ENCODE measurements at places on chromosomes 12 and 14.

GRCh38 chr12:84757978-84758377 is 154.6 kb downstream of the SLC6A15 start:
- DNase-seq: no peak

GRCh38 chr12:28130234-28130624 is 60.0 kb upstream of the CCDC91 start:
- no peak for DNase-seq

GRCh38 chr14:53603994-53604393 is 352.6 kb downstream of the BMP4 start:
- no peak for DNase-seq

DNA sequence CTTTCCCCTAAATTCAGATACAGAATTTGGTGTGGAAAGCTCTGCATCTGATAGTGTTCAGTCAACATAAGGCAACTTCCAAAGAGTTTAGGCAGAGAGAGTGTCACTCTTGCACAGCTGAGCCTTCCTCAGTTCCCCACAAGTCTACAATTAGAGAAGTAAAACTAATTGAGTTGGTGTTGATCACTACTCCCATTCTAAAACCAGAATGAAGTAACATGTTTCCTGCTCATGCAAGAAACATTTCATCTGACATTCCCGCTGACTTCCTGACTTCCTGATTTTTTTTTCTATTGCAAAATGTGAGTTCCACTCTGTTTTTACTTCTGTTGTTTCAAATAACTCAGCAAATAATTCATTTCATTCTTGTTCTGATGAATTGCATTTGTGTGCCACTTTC is 271.0 kb downstream of the ALG10B start:
- no peak for DNase-seq

DNA sequence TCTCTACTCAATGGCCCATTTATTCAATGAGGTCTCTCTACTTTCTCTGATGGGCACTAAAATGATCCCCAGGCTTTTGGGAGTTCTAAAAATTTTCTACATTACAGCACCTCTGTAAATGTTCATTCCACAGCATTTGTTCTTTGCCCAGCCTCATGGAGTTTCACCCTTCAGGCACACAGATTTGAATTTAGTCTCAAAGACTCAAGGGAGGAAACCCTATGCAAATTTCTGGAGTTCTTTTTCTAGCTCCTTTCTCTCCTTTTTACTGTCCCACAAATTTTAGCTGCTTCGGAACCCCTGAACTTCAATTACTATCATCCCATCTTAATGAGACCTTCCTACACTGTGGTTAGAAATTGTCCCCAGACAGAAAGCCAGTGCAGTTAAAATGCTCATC is 17.5 kb upstream of the RAB21 start:
- no peak for DNase-seq

DNA sequence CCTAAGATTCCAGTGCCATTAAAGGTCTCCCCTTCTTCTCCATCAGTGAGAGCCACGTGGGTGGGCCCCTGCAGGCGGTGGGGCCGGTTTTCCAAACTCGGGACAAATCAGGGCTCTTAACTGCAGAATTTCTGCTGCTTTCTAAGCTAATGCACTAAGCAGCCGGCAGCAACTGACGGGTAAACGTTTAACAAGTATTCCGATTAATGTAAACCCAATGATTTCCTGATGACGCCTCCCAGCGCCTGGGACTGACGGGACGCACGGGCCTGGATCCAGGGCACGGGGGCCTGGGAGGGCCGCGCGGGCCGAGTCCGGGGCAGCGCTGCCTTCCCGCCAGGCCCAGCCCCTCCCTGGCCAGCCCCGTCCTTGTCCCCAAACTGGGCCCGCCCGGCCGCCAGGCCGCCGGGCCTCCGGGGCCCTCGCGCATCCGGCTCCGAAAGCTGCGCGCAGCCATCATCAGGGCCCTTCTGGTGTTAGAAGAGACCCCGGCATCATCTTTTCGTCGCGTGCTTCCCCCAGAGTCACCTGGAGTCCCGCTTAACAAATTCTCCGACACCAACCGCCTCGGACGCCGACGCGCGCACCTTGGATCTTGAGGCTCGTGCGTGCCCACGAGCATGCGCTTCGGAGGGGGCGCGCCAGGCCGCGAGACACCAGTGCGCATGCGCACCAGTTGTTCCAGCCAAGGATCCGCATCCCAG is at the start of gene MLH3:
MLH3 (minus strand) TSS at position 616 of the 704 bp plus-strand sequence. CDS start 1,812 bp downstream, outside the sequence.
- DNase-seq: peak; percentile 56

DNA sequence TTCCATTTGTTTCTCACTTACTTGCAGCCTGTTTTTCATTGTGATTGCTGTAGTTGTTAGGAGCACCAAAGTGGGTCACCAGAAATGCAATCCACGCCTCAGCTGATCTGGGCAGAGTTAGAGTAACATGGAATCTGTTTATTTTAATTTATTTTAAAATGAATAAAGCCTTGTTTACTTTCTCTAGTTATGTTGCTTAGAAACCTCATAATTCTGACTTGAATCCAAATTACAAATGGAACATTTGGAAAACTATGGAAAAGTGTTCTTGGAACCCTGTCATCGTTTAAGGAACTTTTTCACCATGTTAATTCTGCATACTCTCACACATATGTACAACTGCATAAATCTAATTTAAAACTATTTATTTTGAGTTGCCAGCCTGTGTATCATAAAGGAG is 92.2 kb upstream of the DAAM1 start:
- no peak for DNase-seq

- no peak for DNase-seq
These were observed 600 bp downstream of the SYT10 start for GRCh38 chr12:33438851-33439586.

- no peak for DNase-seq
These were observed 37.3 kb downstream of the AKAP6 start for GRCh38 chr14:32366256-32366879.

DNA sequence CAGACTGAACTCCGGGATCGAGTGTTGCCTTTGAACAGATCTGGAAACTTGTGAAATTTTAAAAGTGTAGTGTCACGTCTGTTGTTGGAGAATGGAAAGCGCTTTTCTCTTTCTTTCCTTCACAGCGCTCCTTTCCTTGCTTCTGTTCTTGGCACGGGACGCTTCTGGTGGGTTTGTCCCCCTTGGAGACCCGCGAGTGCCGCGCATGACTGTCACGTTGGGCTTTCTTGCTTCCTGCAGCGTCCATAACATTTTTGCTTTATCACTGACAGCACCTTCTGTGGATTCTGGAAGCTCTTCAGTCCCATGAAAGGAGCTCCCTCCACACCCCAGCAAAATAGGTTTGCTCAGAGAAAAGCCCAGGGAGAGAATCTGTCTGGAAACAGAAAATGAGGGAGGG is 193.0 kb upstream of the TMEM132C start:
- no peak for DNase-seq

DNA sequence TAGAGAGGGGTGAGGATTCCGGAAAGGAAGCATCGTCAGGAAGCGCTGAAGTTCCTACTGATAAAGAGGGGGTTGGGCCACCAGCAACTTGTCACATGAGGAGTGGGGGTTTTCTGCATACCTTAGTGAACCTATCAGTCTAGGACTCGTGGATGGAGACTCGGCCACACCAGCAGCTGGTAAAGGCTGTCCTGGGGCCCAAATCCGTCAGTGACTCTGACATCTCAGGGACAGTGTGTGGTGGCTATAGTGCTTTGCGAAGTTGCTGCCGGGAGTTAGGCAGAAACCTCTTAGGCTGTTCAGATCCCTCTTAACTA is 16.4 kb downstream of the RNASE2 start:
- DNase-seq: no peak

- no peak for DNase-seq
These were observed 41.9 kb downstream of the PELI2 start for GRCh38 chr14:56160088-56160487.

GRCh38 chr14:23877538-23878180 is 75.9 kb upstream of the DHRS4 start:
- DNase-seq: no peak

DNA sequence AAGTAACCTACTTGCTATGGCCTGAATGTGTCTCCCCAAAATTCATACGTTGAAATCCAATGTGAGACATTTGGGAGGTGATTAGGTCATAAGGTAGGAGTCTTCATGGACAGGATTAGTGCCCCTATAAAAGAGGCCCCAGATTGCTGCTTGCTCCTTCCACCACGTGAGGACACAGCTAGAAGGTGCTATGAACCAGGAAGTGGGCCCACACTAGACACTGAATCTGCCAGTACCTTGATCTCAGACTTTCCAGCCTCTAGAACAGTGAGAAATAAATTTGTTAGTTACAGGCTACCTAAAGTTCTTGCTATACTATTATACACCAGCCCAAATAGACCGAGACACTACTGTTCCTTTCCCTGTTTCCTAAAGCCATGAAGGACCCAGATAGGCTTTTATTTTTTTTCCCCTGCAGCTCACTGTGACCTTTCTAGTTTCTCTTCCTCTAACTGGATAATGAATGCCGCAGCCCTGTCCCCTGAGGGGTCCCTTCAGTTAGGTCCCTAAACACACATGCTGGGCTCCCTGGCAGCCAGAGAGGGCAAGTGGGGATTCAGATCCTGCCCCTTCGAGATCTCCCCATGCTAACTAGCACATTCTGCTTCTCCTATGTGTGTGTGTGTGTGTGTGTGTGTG is 19.3 kb downstream of the SLC25A3 start:
- DNase-seq: no peak

DNA sequence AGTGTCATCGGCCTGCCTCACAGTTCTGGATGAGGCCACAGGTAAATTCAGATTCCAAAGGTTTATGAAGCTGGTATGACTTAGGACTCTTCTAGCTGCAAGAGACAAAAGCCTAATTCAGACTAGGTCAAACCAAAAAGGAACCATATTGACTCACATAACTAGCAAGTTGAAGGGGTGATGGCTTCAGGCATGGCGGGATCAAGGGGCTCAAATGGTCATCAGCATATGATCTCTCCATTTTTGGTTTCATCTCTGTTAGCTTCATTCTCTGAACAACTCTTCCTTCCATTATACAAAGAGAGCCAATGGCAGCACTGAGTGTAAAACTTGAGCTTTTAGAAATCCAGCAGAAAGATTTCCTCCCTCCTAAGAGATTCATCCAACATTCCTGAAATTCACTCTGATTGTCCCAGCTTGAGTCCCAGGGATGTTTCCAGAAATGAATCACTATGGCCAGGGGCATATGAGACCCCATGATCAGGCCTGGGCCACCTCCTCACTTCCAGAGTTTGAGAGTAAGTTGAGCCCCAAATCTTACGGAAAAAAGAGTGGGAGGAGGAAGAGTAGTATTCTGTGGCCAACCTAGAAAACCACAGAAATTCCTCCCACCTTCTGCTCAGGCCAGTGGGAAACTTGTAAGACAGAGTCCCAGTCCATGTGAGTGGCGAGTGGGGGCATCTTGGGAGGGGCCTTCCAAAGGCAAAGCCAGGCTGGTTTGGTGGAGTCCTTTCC is 2.0 kb upstream of the MAP1LC3B2 start:
- DNase-seq: no peak

GRCh38 chr12:65526311-65526710 is 247.8 kb downstream of the MSRB3 start:
- DNase-seq: no peak

DNA sequence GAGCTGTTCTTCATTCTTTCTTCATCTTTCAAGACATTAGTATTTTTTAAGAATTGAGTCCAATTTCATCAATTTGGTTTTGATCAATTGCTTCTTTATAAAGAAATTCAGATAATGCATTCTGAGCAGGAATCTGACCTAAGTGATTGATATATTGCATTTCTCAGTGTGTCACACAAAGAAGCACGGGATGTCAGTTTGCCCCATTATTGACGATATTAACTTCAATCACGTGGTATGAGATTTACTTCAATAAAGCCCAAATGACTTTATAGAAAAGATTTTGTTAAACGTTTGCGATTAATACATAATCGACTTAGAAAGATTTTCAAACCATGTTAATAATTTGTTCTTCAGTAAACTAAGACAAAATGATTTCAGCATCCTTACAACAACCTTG is 1254.2 kb downstream of the FSCB start:
- DNase-seq: no peak

DNA sequence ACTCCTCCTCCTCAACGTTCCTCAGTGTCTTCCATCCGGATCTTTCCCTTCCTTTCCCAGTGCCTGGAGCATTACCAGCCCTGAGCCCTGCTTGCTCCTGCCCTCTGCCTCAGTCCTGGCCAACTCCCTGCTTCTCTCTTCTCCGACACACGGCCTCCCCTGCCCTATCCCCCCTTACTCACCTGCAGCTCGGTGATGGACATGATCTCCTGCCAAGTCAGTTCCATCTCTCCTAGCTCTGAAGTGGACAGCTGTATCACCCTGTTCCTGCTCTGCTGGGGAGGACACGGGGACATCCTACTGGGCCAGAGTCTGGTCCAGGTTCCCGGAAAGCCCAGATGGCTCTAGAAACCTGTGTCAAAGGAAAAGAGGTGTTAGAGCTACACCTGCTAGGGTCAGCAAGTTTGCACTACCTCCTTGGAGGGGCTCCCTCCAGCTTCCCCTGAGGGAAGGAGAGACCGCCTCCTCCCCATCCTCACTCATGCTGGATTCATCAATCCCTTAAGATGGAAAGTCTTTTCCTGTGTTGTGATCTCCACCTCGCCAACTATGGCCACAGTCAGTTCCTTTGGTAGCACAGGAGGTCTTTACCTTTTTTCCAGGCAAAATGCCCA is 5.8 kb downstream of the NFE2 start:
- no peak for DNase-seq

- DNase-seq: no peak
These were observed 79.8 kb downstream of the SLC15A4 start for GRCh38 chr12:128743916-128744315.

- DNase-seq: no peak
These were observed 98.3 kb downstream of the CFAP54 start for GRCh38 chr12:96587691-96588090.

- DNase-seq: no peak
These were observed 114.3 kb downstream of the ADCK1 start for GRCh38 chr14:77914073-77914721.

GRCh38 chr14:31994391-31995033 is 82.6 kb upstream of the ARHGAP5 start:
- DNase-seq: no peak

GRCh38 chr12:106841510-106842302 is 67.2 kb downstream of the RIC8B start:
- DNase-seq: no peak

- no peak for DNase-seq
These were observed 16.6 kb downstream of the RPH3A start for GRCh38 chr12:112808156-112808555.

GRCh38 chr12:104420868-104421267 is 35.9 kb upstream of the CHST11 start:
- no peak for DNase-seq

DNA sequence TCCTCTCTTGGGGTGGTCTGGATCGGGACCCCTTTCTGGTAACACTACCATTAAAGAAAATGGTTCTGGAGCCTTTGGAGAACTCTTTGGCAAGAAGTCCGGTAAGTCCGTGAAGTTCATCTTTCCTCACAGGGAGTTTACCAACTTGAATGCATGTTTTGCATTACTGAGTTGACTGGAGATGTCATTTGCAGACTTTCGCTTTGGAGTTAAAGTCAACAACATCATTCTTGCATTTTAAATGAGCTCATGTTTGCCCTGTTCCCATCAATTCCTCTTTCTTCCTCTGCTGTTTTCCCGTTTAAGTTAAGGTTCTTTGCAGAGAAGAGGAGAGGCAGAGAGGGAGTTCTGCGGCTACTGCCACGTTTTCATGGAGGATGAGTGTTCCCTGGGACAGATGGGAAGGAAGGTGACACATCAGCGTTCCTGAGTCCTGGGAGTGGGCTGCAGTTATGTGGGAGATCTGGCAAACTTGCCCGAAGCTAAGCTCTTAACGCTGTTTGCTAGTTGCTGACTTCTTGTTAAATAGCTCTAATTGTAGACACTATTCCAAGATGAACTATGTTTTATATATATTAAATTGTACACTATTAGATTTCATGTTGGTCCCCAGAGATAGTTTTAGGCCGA is 18.8 kb upstream of the PRICKLE1 start:
- no peak for DNase-seq

GRCh38 chr14:79056879-79057278 is 886.7 kb downstream of the NRXN3 start:
- DNase-seq: no peak
